ENCODE measurements at places on chromosomes 7 and 10.

GRCh38 chr7:54546986-54547314, 4.8 kb downstream of the VSTM2A start:
- DNase-seq: no peak

DNA sequence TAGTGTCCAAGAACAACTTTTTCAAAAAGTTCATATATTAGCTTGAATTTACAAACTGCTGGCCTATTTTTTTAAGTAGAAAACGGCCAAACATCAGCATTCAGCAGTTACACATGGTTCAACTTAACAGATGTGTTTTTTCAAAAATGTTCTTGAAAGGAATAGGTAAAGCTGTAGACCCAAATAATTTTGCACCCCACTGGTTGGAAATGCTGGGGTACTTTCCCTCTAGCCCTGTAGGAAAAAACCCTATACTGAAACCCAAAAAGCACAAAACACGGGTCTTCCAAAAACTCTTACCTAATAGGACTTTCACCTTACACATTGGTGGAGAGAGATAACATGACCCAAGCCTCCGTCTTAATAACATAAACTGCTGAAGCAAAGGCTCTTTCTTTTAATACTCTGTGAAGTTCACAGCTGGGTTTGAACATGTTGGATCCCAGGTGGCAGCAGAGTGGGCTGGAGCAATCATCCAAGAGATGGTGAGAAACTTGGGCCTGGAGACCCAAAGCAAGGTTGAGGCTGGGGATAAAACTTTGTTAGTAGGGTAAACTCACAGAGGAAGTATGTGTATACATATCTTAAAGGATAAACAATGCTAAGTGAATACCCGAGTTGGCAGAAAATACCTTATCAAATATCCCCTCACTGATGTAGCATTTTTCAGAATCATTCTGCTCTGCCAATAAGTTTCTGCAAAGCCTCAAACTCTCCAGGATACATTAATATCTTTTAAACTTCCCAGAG, 629 bp upstream of the DNAJC9 start:
- no peak for DNase-seq

DNA sequence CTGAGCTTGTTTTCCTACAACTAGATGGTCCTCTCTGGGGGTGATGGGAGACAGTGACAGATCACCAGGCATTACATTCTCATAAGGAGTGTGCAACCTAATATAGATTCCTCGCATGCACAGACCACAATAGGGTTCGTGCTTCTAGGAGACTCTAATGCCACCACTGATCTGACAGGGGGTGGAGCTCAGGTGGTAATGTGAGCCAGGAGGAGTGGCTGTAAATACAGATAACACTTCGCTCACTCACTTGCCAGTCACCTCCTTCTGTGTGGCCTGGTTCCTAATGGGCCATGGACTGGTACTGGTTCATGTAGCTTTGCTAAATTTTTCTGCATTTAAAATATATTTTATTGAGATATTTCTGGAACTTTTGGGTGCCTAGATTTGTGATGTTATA, 202.3 kb upstream of the ZNF32 start:
- DNase-seq: no peak

- no peak for DNase-seq
Observed at GRCh38 chr7:95106401-95106800, 199.0 kb downstream of the PPP1R9A start.

DNA sequence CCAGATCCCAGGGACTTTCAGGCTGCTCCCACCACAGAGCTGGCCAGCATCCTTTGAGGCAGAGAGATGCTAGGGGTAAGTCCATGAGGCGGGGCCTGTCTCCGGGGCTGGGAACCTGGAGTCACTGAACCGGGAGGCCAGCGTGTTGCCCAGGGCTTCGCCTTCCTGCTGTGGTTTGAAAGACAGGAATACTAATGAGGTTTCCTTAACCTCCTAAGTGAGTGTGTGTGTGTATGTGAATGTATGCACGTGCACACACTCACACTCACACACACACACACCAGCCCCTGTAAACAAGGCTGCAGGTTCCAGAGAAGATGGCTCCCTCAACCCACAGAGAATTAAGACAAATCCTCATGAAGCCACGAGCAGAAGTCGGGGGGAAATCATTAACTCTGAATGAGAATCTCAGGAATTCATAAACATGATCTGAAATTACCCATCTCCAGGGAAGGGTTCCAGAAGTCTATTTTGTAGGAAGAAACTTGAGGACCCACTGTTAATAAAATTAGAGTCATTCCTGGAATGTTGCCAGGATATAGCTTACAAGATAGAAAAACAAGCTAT, 20.3 kb upstream of the PFKP start:
- DNase-seq: no peak

DNA sequence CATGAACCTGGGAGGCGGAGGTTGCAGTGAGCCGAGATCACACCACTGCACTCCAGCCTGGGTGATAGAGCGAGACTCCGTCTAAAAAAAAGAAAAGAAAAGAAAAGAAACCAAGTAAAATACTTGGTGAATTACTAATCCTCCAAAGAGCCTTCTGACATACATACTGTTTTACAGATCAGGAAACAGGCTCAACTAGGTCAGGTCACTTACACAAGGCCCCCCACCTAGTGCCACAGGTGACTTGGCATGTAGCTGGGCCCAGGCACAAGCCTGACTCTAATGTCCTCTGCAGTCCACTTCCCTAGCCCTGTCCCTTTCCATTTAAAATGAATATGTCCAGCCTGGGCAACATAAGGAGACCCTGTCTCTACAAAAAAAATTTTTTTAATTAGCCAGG, 157.0 kb downstream of the TPST1 start:
- DNase-seq: no peak

DNA sequence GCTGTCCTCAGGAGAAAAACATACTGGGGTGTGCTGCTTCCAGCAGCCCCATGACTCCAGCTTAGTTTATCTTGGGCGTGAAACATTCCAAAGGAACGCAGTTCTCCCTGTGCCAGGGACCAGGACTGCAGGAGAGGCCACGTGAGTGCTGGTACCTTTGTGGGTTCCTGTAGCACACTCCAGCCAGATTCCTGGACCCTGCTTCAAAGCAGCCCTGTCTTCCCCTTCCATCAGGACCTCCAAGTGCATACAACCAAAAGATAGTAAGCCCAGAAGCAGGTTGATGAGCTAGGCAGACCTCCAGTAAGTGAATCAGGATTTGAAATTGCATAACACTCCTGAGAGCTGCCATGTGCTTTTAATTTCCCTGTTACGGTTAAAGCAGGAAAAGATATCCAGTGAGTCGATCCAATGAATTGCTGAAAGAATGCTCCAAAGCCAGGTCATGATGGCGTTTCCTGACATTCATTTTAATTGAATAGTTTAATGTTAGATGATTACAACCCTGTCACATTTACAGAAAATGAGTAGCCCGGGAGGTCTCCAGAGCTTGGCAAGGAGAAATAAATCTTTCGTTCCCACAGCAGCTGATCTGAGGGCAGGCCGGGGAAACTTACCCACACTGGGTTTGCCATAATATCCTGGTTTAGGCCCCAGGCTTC, 38.9 kb upstream of the CPXM2 start:
- no peak for DNase-seq

DNA sequence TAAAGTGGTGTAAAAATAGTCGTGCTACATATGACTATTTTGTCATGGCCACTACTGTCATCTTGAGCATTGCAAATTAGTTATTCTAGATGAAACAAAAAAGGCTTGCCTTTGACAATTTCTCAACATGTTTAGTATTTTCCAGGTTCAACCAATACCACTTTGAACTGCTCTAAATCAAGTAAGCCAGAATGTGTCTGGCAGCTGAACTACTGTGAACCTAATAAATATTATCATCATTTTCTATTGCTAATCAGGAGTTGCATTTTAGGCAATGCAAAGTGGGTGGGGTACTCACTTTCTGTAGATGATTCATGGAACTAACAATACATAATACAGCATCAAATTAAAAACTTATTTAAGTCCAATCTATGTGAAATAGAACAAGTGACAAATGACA, 877.2 kb downstream of the CNTNAP2 start:
- no peak for DNase-seq

DNA sequence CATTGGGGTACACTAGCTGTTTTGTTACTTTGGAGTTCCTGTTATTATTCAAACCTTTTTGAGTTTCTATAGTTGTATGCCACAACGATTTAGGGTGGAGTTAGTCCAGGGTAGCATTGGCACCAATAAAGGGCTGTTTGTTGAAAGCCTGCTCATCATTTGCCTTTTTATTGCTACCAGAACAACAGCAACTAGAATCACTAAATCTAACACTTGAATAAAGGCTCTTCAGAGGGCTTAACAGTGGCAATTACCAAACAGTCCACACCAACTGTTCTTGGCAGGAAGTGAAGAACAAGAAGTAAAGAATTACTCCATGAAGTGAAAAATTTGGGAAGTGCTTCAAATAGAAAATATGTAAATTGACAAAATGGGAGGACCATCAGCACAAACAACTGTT, 621.4 kb downstream of the PHTF2 start:
- DNase-seq: no peak

- DNase-seq: no peak
Observed at GRCh38 chr10:79100771-79101170, 32.0 kb downstream of the ZMIZ1 start.

GRCh38 chr7:87596136-87596535, 4.5 kb downstream of the ABCB1 start:
- no peak for DNase-seq

DNA sequence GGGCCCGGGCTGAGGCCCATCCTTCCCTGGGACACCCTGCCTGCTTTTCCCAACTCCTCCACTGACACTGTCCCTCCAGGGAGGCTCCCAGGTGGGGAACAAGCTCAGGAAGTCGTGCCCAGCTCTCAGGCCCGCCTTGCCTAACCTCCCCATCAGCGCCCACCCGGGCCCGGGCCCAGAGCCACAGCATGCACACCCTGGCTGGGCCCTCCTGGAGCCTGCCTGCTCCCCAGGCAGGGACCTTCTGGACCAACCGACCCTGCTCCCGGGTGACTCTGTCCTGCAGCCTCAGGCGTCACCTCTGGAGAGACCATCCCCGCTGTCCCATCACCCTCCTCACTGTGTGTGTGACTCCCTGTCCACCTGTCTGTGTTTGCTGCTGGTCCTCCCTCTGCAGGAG, 1.8 kb upstream of the TMEM184A start:
- no peak for DNase-seq

DNA sequence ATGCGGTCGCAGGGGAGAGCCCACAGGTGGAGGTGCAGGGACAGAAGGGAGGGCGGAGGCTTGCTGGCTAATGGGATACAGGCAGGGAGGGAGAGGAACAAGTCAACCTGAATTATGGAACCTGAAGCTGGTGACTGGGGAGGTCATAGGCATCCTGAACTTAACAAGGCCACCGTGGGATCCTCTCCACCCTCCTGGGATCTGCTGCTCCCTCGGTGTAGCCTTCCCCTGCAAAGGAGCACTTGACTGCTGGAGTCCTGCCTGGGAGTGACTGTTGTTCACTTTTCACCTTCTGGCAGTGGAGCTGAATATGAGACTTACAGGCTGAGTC, 223.1 kb downstream of the GFRA1 start:
- DNase-seq: no peak

DNA sequence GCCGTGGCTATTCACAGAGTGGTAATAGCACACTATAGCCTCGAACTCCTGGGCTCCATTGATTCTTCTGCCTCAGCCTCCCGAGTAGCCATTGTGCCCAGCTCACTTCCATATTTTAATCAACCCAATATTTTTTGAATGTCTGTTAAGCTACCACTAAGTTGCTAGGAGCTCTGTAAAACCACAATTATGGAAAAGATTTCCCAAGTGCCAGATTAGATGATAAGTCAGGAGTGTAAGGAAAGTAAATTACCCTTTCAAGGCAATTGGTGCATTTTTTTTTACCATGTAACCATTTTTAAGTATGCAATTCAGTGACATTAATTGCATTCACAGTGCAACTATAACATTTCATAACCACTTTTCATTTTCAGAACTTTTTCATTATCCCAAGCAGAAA, 87.5 kb upstream of the GATAD1 start:
- DNase-seq: no peak

GRCh38 chr7:92944633-92945032, 108.3 kb upstream of the CDK6 start:
- no peak for DNase-seq

DNA sequence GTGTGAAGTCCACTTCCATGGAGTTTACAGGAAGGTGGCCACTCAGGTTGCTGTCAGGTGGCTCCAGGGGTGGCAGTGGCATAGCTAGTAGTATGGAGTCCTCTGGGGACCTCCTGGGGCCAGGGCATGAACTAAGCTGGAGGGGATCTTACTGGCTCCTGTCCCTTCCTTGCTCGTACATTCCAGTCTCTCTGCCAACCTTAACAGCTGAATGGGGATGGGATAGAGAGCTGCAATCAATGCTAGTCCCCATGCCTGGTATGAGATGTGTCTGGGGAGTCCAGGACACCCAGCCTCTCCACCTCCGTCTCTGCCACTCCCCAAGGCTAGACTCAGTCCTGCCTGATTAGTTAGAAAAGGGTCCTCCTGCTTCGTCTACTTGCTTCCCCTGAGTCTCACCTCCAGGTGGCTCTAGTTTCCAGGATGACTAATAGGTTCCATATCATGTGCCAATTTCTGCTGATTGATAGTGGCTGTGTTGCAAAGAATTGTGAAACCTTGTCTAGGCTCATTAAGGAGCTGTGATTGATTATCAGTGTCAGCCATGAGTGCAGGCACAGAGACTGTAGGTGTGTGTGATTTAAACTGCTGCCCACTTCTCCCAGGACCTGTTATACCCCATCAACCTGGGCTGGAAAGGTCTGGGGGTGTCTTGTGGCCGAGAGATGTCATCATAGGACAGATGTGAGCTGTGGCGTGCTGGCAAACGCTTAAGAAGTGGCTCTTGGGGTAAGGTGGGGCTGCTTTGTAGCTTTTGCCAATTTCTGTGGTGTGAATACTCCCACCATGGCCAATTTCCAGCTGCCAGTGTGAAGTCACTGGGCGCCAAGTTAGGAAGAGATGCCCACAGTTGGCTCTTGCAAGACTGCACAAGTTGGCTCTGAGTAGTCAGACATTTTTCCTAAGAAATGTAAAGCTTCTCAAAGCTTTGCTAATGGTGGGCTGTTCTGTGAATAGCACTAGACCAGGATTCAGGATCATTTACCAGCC, 59.8 kb downstream of the COL13A1 start:
- DNase-seq: no peak

DNA sequence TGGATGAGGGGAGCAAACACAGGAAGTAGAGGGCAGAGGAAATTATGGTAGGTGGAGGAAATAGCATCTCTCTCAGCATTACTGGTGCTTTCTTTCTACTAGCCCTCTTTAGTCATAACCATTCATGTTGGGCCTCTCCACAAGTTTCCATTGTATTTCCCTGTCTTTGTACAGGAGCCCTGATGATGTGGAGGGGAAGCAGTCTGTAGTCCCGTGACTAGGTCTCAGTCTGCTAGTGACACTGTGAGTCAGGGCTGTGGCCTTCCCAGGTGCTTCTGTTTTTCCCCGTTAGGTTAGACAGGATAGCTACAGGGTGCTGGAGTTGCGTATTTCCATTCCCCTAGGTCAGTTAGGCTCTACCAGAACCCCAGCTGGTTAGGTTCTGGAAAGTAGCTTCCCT, 82.9 kb upstream of the NAMPT start:
- no peak for DNase-seq

GRCh38 chr7:20744954-20745446, 41.7 kb downstream of the SP8 start:
- no peak for DNase-seq
